Memory B cell (primary cell): ENCODE measurements at places on chromosomes 16 and 17.
A peak's percentile ranks its signal among the peaks of the same experiment; 100 is the strongest.

DNA sequence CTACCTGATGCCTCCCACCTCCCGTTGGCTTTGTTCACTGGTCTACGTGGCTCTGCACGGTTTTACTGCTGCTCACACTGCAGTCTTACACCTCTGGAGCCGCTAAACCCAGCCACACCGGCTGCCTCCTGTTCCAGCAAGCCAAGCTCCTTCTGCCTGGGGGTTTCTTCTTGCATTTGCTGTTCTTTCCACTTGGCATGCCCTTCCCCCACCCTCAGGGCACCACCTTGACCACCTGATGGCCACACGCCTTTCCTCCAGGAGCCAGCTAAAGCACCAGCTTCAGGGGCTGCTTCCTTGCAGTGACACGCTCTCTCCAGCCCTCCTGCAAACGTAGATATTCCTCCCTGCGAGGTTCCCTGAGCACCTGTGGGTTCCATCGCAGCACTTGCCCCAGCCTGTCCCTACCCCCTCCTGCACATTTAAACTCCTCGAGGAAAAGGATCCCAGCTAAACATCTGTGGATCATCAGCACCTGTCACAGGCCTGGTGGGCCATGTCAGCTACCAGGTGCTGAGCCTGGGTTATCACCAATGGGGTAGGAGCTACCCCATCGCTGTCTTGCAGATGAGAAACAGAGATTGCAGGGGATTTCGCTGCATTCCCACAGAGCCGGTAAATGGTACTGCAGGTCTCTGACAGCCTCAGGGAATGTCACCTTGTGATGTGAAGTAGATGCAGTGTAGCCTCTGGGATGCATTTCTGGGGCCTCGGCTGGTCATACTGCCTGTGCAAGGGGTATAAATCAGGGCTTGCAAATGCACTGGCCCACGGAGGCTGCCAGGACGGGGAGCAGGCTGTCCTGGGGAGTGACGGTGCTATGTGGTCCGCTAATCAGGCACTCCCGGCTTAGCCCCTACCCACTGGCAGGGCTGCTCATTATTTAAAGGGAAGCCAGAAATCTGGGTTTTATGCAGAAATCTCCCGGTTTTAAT, 285.2 kb downstream of the CPPED1 start:
- no peak overlapping the region for H3K4me3 ChIP-seq
- H3K4me1 ChIP-seq = peaks cover 5% of the 10 kb centered on the region
- no peak for DNase-seq

DNA sequence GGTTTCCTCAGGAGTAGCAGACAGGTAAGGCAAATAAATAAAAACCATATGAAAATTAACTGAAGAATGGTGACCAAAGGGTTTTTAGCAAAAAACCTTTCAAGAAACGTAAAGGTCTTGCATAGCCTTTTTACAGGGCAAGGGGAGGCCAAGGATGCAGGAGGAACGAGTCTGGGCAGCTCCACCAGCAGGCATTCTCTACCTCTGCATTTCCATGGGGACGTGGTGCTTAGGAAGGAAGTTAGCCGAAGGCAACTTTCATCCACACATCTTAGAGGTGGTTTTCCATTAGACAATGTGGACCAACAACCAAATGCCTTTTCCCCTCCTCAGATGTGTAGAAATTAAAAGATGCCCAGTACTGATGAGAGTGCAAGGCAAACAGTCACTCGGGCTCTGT, 20.7 kb downstream of the TOM1L2 start:
- no peak overlapping the region for H3K27ac ChIP-seq
- H3K27me3 ChIP-seq = no peaks in the 10 kb centered on the region
- H3K4me1 ChIP-seq = peaks cover 11% of the 10 kb centered on the region
- H3K4me3 ChIP-seq = no peak overlapping the region

DNA sequence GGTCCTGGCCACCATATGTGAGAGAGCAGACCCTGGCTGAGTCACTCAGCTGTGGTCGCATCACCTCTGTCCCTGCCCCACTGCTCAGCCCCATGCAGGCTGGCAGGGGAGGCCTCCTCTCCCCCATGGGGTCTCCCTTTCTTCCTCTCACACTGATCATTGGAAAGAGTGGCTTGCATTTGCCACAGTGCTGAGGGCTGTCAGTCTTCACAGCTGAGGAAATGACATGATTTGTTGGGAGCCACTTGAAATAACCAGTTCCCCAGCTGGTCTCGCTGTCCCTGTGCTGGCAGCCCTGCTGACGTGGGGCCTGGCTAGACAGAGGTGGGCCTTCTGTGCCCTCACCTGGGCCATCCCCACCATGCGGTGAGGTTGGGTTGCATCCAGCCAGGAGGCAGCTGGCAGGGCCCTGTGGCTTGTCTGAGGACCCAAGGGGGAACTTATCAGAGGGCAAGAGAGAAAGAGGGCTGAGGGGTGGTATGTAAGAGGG, 30.1 kb upstream of the MED9 start:
- H3K4me3 ChIP-seq = no peak overlapping the region
- H3K36me3 ChIP-seq = peaks cover 2% of the 10 kb centered on the region
- DNase-seq = no peak
- H3K27me3 ChIP-seq = peaks cover 18% of the 10 kb centered on the region
- peak overlapping the region; percentile 65 for H3K27ac ChIP-seq

DNA sequence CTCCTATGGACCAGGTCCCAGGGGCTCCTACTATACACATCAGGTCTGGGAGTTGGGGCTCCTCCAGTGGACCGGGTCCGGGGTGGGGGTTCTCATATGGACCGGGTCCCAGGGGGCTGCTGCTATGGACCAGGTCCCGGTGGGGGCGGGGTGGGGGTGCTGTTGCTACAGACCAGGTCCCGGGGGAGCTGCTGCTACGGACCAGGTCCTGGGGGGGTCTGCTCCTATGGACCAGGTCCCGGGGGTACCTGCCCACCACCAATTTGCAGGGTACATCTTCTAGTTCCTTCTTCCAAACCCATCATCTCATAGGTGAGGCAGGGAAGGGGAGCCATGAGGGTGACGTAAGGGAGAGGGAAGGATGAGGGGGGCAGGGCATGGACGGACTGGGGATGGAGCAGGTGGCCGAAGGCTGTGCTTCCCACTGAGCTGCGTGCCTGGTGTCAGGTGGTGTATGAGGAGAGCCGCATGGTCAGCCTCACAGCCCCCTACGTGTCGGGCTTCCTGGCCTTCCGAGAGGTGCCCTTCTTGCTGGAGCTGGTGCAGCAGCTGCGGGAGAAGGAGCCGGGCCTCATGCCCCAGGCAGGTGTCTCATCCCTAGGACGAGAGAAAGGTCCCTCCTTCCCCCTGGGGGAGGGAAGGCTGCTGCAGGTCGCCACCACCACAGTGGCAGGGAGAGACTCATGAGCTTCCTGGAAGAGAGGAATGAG, 6.6 kb downstream of the ENDOV start:
- H3K4me3 ChIP-seq = no peak overlapping the region
- H3K4me1 ChIP-seq = peaks cover 18% of the 10 kb centered on the region
- peaks cover 9% of the 10 kb centered on the region for H3K36me3 ChIP-seq

GRCh38 chr17:7026471-7027115, 3.7 kb downstream of the BCL6B start:
- H3K36me3 ChIP-seq = no peaks in the 10 kb centered on the region
- peaks cover 35% of the 10 kb centered on the region for H3K4me1 ChIP-seq
- no peaks in the 10 kb centered on the region for H3K27me3 ChIP-seq
- H3K4me3 ChIP-seq = no peak overlapping the region

DNA sequence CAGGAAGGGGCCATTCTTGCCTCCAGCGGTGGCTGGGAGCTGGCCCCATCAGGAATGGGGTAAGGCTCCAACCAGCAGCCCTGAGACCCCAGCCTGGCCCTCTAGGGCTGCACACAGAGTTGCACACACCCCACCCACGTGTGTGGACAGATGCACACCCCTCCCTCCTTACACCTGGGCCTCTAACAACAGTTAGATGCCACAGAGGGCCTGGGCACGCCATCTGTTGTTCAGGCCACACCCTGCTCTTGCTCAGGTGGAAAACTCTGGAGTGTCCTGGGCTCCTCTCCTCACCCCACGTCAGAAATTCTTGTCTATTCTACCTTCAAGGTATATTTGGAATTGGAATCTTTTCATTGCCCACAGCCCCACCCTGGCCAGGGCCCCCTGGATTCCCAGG, 13.3 kb upstream of the RAI1 start:
- no peak overlapping the region for H3K27ac ChIP-seq
- no peak overlapping the region for H3K4me3 ChIP-seq
- no peaks in the 10 kb centered on the region for H3K27me3 ChIP-seq
- H3K36me3 ChIP-seq = no peaks in the 10 kb centered on the region
- peaks cover 23% of the 10 kb centered on the region for H3K4me1 ChIP-seq

DNA sequence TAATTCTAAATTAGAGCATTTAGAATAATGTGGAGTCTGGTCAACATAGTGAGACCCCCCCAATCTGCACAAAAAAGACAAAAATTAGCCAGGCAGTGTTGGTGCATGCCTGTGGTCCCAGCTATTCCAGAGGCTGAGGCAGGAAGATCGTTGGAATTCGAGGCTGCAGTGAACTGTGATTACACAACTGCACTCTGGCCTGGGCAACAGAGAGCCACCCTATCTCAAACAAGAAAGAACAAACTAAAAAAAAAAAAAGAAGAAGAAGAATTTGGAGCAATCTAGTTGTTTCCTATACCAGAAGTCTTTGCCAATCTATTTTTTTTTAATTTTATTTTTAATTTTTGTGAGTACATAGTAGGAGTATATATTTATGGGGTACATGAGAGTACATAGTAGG, 6.0 kb downstream of the CETP start:
- H3K4me1 ChIP-seq = peaks cover 35% of the 10 kb centered on the region
- H3K36me3 ChIP-seq = no peaks in the 10 kb centered on the region
- H3K27ac ChIP-seq = no peak overlapping the region
- H3K27me3 ChIP-seq = no peaks in the 10 kb centered on the region
- no peak for DNase-seq

GRCh38 chr17:31531336-31531980, 140.0 kb downstream of the RAB11FIP4 start:
- H3K27ac ChIP-seq = no peak overlapping the region
- no peak for DNase-seq
- H3K4me1 ChIP-seq = peaks cover 17% of the 10 kb centered on the region
- H3K36me3 ChIP-seq = peaks cover 15% of the 10 kb centered on the region
- H3K4me3 ChIP-seq = no peak overlapping the region

- no peak for DNase-seq
- no peaks in the 10 kb centered on the region for H3K27me3 ChIP-seq
- peak overlapping the region; percentile 65 for H3K27ac ChIP-seq
- peak overlapping the region; percentile 39 for H3K4me3 ChIP-seq
Observed at GRCh38 chr16:69514356-69514755, 51.4 kb upstream of the NFAT5 start.

DNA sequence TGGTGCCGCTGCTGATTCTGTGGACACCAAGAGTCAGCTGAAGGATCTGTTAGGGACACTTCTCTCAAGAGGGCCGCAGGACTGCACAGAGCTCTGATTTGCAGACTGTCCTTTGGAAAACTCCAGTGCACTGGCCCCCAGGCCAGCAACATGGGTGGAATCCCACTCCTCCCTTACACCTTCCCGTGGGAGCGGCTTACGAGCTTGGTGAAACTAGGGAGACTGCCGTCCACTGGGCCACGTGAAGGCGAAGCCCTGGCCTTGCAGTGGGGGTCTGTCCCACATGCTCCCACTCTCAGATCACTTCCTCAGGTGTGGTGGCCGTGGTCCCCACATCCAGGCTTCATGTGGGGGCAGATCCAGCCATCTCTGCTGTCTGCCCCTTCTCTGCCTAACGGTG, 36.4 kb downstream of the PSME3IP1 start:
- no peaks in the 10 kb centered on the region for H3K27me3 ChIP-seq
- peaks cover 11% of the 10 kb centered on the region for H3K4me1 ChIP-seq

DNA sequence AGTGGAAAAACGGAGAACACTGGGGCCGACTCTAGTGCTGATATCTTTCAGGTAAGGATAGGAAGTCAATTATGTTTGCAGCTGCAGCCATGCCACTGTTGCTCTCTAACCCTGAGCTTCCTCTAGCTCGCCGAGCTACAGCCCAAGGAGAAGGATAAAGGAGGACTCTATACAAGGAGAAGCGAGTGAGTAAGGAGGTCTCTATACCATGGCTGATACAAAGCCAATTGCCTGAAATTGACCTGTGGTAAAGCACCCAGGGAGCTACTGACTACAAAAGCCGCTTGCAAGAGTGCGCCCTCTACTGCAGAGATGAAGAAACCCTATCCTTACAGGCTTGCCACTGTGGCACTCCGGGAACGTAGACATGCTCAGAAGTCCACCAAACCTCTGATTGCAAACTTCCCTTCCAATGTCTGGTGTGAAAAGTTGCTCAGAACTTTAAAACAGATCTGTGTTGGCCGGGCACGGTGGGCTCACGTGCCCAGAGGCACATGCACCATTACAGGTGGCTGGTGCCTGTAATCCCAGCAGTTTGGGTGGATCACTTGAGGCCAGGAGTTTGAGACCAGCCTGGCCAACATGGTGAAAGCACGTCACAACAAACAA, 10.8 kb upstream of the SLC46A1 start:
- DNase-seq = peak; percentile 42
- H3K36me3 ChIP-seq = no peaks in the 10 kb centered on the region
- H3K4me3 ChIP-seq = no peak overlapping the region

GRCh38 chr17:47785538-47786123, 36.0 kb downstream of the OSBPL7 start:
- H3K27me3 ChIP-seq = peaks cover 18% of the 10 kb centered on the region
- no peaks in the 10 kb centered on the region for H3K36me3 ChIP-seq
- no peak for DNase-seq
- peaks cover 9% of the 10 kb centered on the region for H3K4me1 ChIP-seq
- H3K27ac ChIP-seq = no peak overlapping the region

- DNase-seq = no peak
- no peaks in the 10 kb centered on the region for H3K36me3 ChIP-seq
- H3K27me3 ChIP-seq = peaks cover 11% of the 10 kb centered on the region
- H3K27ac ChIP-seq = no peak overlapping the region
- H3K4me3 ChIP-seq = no peak overlapping the region
Observed at GRCh38 chr17:41619036-41619926, 5.1 kb downstream of the KRT17 start.

GRCh38 chr16:15459791-15460190, 25.4 kb downstream of the BMERB1 start:
- H3K27ac ChIP-seq = no peak overlapping the region
- H3K4me3 ChIP-seq = no peak overlapping the region
- DNase-seq = no peak
- H3K27me3 ChIP-seq = peaks cover 2% of the 10 kb centered on the region

DNA sequence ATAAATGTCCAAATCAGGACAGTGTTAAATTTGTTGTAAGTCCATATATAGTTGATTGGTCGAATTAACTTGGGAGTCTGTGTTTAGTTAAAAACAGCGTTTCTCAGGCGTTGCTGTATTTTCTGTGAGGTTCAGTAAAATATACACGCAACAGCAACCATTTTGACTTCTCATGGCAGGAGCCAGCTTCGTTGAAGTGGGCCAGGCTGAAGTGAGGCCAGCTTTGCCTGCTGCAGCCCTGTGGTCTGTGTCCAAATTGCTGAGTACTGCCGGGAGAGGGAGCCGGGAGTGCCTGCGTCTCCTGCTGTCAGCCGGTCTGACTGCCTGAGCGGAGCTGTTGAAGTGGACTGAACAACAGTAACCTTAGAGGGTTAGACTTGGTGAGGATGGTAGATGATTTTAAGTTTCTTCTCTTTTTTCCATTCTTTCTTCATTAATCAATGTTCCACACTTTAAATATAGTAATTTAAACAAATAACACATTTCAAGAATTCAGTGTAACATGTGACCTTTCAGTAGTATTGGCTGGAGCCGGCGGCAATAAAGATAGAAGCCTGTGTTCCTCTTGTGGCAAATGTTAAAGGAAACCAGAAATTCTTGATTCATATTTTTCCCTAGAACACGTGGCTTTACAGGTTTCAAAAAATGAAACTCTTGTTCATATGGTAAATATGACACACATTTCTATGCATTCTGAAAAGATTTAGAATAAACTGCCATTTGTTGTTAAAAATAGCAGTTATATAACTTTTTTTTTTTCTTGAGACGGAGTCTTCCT, 37.0 kb upstream of the ZNF750 start:
- H3K4me3 ChIP-seq = no peak overlapping the region
- no peak overlapping the region for H3K27ac ChIP-seq
- DNase-seq = no peak
- H3K4me1 ChIP-seq = peaks cover 21% of the 10 kb centered on the region

- DNase-seq = peak; percentile 56
- H3K27me3 ChIP-seq = no peaks in the 10 kb centered on the region
- peak overlapping the region; percentile 22 for H3K4me3 ChIP-seq
- H3K36me3 ChIP-seq = peaks cover 23% of the 10 kb centered on the region
Observed at GRCh38 chr17:48915459-48916282, 7.5 kb downstream of the UBE2Z start.
